Activated CD4-positive, alpha-beta T cell treated with anti-CD3 and anti-CD28 coated beads for 36 hours (primary cell): ENCODE measurements at places on chromosomes 16 and 17.

DNA sequence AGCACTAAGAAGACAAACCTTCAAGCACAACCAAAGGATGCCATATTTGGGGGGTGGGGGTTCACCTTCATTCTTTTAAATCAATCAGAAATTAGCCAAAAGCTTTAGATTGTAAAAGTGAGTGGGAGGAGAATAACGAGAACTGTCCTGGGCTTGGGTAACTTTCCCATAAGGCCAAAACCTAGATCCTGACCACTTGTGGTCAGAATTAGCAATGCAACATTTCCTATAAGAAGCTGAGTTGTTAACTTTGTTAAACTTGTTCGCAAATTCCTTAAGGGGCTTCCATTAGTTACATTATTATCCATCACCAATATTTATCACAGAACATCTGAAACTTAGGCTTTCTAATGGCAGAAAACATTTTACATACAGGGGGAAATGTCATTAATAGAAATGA is 25.1 kb downstream of the STAT5B start:
- DNase-seq = no peak

DNA sequence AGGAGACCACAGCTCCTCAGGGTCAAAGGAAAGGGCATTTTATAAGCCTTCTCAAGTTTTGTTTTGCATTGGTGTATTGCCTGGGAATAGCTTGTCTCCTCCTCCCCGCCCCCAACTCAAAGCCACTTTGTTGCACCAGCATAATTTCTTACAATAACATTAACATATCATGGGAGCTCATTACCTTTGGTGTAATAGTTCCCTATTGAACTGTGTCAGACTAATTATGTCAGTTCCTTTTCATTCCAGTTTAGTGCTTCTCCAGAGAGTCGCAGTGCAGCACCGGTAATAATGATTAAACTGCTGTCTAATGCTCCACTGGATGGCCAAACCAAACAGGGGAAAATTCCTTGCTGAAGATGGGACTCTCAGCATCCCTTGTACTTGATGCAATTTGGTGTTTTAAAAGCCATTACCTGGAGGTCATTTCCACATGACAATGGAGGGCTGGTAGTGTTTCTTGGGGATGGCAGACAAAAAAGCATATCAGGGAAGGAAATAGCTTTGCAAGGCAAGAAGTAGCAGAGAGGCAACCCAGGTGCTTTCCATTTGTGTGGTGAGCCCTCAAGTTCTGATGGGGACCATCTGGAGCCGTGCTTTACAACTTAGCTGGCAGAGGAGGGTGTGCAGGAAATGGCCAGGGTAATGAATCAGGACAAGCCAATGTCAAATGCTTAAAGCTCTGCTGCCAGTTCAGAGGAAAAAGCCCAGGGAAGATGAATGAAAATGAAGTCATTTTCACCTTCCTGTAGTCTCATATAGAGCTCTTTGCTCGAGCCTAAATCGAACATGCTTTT is 91.5 kb upstream of the NLRP1 start:
- no peak for DNase-seq

DNA sequence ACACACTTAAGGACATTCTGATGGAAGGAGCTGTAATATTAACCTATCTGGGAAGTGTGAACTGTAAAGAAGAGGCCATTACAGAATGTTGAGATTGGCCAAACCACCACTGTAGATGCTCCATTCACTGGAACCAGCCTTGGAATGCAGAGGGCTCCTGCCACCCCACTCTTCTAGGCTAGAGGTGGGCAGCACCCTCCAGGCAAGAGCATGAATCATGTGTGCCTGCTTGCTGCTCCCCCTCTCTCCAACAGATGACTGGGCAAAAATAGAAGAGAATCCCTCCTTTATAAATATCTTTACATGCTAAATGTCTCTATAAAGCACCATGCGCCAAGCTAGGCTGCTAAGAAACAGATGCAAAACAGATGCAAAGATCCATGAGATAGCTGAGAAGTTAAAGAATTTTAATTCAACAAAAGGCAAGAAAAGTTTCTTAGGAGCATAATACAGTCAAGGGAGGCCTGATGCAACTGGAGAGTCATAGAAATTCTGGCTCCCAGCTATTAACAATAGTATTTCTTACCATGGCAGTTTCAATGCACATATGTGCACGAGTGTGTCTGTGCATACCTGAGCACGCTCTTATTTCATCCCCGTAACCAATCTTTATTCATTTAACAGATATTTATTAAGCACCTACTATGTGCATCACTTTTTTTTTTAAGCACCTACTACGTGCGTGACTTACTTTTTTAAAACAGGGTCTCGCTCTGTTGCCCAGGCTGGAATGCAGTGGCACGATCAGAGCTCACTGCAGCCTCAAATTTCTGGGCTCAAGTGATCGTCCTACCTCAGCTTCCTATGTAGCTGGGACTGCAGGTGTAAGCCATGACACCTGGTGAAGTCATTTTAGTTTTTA is 53.6 kb downstream of the GRIN2A start:
- no peak for DNase-seq

DNA sequence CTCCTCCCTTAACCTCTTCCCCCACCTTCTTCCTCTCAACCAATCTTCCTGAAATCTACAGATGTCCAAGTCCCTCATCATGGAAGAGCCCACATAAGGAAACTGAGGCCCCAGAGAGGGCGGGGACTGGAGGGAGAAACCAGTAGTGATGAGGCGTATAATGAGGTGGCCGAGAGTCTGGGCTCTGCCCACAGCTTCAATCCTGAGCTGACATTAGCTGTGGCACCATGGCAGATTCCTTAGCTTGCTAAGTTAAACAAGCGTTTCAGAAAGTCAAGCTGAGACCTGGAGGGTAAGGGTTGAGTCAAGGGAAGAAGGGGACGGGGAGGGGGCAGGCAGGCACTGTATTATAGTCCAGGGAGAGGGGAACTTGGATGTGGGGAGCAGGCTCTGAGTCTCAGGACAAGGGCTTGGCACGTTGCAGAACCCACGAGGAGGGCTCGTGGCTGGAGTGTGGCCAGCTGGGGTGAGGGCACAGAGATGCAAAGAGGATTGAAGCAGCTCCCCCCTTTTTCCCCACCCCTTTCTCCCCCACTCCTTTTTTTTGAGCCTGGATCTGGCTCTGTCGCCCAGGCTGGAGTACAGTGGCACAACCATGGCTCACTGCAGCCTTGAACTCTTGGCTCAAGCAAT is 13.3 kb downstream of the ARHGAP23 start:
- DNase-seq = no peak

DNA sequence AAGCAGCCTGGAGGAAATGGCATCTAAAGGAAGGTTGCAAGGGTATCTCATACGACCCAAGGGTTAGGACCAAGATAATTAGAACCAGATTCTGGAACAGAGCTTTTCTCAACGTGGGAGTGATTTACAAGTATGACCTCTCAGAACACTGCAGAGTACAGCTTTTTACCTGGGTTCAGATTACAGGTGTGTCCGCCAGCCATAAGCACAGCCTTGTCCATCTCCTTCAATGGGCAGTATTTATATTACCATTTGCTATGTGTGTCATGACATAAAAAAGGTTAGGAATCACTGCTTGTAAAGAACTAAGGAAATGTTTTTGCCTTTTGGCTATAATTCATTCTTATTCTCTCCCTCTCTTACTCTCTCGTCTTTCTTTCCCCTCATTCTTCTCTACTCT is 36.7 kb downstream of the MYO1D start:
- DNase-seq = no peak

GRCh38 chr16:73543970-73544599 is 496.2 kb upstream of the ZFHX3 start:
- DNase-seq = no peak
